ENCODE measurements at places on chromosomes 4 and X. TPM values are rescaled to one million over a fixed set of nuclear protein-coding genes. Genes with fewer than 3 reads are reported as not detected.

The IL3RA gene
- total RNA-seq: 0.94 TPM

The NXF3 gene
- total RNA-seq: not detected

The NKX3-2 gene
- not detected for total RNA-seq

The PCDH19 gene
- not detected for total RNA-seq

The ZDHHC15 gene
- 0.06 TPM for total RNA-seq

The CXCL11 gene
- total RNA-seq: not detected

The ARAP2 gene
- total RNA-seq: 95.8 TPM

The CD38 gene
- total RNA-seq: 3.5 TPM

The SMR3B gene
- not detected for total RNA-seq

The TLR7 gene
- total RNA-seq: 0.16 TPM

The TKTL1 gene
- total RNA-seq: 1.3 TPM

The NDNF gene
- not detected for total RNA-seq

The RXFP1 gene
- not detected for total RNA-seq

The TAF7L gene
- not detected for total RNA-seq

The ITM2A gene
- total RNA-seq: 123 TPM

The MAGEC1 gene
- not detected for total RNA-seq

The BBS12 gene
- total RNA-seq: 0.56 TPM

Measured in CD8-positive, alpha-beta T cell (primary cell).